ENCODE measurements at places on chromosomes 6 and 20.

DNA sequence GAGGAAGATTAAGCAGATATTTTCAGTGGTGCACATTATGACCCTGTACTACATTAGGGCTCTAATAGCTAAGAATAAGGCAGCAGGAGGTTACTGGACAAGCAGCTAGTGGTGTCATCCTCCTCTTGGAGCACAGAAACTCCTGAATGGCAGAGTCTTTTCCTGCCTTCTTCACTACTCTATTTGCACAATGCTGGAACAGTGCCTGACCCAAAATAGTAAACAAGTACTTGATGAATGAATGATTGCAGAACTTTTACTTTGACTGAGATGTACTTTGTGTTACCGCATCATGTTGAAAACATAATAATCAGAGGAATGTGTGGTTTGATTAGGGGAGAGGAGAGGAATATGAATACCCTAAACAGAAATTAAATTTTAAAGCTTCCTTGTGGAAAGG lies 30.0 kb upstream of the UST start:
- no peak for DNase-seq

DNA sequence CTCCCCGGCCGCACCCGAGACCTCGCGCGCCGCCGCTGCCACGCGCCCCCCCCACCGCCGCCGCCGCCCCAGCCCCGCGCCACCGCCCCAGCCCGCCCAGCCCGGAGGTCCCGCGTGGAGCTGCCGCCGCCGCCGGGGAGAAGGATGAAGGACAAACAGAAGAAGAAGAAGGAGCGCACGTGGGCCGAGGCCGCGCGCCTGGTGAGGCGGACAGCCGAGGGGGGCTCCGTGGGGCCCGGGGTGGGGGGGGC lies 426 bp downstream of the ASXL1 start:
- DNase-seq: no peak

- no peak for DNase-seq
Observed at GRCh38 chr6:161276605-161277155, 2.8 kb upstream of the AGPAT4 start.

GRCh38 chr20:53493311-53493857 lies 100.3 kb downstream of the ZNF217 start:
- DNase-seq: no peak

DNA sequence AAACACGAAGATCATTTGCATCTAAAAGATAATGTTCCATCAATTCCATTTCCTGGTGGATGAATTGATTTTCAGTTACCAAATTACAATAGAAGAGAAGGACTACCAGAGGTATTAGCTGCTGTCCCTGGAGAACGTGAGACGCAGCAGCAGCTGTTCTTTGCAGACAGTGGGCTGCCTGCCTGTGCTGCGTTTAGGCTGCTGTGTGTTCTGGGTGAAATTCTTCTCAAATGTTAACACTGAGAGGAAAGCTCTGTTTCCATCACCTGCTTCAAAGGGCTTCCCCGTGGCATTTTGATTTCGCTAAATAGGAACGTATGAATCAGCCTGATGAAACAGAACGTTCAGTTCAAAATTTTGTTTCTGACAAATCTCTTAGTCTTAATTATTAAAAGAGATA lies 362.2 kb downstream of the C6orf118 start:
- DNase-seq: no peak

GRCh38 chr20:18004384-18005031 lies 35.7 kb downstream of the MGME1 start:
- DNase-seq: no peak

DNA sequence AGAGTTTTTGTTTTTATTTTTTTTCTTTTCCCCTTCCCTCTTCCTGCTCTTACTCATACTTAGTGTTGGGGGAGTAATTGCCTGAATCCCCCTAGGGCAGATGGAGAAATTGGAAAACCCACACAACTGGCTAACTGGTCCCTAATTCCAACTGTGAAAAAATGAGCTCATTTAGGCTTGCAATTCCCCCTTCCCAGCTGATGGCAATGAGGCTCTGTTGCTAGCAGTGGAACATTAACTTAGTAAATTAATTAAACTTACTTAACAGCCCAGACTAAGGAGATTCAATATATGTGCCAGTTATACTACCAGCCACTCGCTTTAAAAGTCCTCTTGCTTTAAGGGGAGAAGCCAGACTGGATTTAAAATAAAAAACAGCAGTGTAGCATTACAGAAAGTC lies 76.6 kb downstream of the PKHD1 start:
- no peak for DNase-seq

DNA sequence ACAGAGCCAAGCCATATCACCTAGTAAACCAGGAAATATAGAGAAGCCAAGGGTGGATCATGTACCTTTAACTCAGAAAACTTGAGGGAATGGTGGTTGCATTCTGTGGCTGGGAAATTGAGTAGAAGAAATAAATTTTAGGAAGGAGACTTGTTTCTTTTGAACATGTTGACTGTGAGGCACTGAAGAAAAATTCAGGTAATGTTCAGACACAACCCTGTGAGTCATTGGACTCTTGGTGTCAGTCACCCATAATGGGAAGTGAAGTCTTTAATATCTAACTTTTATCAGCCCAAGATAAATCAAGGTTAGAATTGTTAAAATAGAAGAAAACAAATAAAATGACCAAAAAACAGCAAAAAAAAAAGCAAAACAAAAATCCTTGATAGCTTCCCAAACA lies 98.8 kb upstream of the GRIK2 start:
- DNase-seq: no peak

GRCh38 chr6:20354366-20354765 lies 47.3 kb upstream of the E2F3 start:
- DNase-seq: no peak

DNA sequence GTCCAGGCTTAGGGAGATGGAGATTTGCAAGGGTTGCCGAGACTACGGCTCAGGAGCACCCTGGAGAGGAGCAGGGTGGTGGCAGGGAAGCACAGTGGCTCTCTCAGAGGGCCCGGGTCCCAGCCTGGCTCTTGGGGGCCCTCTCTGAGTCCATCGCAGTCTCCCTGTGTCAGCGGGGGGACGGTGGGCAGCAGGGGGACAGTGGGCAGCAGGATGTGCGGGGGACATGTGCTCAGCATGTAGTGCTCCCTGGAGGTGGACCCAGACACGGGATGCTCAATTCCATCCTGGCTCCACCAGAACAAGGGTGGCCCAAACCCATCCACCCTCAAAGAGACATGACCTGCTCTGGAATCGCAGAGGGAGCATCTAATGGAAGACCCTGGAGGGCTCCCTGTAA lies 43.0 kb upstream of the ZBP1 start:
- DNase-seq: no peak

GRCh38 chr6:28522594-28523240 lies 3.0 kb upstream of the GPX5 start:
- DNase-seq: no peak

DNA sequence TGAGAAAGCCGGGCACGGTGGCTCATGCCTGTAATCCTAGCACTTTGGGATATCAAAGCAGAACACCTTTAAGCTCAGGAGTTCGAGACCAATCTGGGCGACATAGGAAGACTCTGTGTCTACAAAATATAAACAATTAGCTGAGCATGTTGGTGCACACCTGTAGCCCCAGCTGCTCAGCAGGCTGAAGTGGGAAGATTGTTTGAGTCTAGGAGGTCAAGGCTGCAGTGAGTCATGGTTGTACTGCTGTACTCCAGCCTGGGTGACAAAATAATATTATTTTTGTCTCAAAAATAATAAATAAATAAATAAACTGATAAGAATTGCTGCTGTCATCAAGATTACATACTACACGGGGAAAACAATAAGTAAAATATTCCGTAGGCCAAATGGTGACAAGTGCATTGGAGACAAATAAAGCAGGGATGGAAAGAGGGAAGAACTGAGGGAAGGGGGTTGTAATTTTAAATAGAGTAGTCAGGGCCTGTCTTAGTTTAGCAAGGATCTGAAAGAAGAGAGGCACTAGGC lies 14.0 kb upstream of the TOP1 start:
- DNase-seq: no peak

- DNase-seq: no peak
Observed at GRCh38 chr6:5152460-5152859, 67.3 kb downstream of the PPP1R3G start.

- DNase-seq: no peak
Observed at GRCh38 chr6:167936051-167936450, 61.4 kb upstream of the KIF25 start.

GRCh38 chr6:29531668-29532067 lies 27.9 kb downstream of the UBD start:
- no peak for DNase-seq

- DNase-seq: no peak
Observed at GRCh38 chr6:170207586-170208181, 83.2 kb downstream of the DLL1 start.

- DNase-seq: no peak
Observed at GRCh38 chr20:507006-507758, 36.4 kb downstream of the CSNK2A1 start.

Data from NCI-H1930 (cell line).